NB4 (cell line): ENCODE measurements at places on chromosomes 1 and 21.

DNA sequence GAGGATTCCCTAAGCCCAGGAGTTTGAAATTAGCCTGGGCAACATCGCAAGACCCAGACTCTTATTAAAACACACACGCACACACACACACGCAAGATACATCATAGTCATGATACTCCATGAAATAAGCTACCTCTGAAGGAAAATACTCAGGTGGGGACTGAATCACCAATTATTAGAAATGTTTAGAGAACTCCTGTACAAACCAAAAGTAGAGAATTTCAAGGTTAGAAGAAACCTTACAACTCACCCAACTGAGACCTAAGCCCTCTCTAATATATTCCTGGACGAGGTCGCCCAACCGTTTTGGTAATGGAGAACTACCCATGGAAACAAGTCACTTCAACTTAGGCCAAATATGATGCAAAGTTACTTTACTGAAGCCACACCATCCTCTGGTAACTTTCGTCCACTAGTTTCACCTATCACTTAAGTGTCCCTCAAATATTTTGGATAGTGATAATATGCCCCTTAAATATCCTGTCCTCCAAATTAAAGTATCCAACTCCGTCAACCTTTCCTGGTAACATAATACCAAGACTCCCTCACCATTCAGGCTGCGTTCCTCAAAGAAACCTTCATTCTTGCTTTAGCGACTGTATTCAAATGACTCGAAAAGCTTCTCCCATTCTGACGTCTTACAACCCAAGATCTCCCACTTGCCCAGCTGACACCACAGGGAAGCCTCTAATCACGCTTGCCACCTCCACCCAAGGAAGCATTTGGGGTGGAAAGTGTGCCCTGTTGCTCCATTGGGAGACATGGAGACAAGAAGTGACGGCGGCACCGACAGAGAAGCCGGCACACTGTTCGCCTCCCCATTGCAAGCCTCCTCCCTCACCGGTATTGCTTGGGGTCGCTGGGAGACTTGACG is 856 bp downstream of the NRDC start:
- DNase-seq, result peak; percentile 52

DNA sequence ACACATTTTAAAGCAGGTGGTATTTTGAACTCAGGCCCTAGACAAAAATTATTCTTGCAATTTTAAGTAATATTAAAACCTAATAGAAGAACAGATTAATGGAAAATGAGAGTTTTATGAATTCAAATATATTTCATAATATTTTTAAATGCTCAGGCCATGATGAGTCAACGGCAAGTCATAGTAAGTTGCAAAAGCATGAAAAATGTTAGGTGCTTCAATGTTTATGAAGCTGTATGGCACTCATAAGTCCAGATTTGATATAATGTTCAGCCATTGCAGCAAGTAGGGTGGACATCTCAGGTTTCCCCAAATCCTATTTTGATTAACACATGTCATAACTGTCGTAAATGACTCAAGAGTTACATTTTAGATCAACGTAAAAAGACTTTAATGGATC is 112.6 kb downstream of the GRIK1 start:
- DNase-seq, result no peak

DNA sequence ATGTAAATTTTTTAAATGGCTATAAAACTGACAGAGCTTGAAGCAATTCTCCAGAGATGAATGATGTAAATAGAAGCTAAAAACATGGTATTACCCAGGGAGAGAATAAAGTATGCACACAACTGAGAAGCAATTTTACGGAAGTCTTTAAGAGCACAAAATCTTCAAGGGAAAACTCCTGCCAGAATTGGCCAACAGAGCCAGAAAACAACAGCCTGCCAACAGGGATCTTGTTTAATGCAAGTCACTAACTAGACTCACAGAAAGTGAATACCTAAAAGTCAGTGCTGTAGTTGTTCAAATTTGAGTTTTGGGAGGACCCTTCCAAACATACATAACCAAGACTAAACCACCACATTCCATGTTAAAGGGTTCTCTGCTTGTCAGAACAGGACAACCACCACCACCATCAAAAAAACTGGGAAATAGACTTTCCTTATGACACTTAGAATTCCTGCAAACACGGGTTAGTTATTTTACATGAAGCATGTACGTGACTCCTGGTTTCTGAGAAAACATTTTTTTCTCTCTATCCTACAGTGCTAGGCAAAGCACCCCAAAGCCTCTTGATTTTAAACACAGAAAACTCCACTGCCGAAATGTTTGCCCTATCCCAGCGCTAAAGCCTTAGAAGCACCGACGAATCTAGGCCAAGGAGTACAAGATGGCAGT is 1.6 kb downstream of the EPS15 start:
- DNase-seq, result peak; percentile 39

GRCh38 chr1:68375919-68376318 is 73.8 kb downstream of the RPE65 start:
- DNase-seq, result no peak

DNA sequence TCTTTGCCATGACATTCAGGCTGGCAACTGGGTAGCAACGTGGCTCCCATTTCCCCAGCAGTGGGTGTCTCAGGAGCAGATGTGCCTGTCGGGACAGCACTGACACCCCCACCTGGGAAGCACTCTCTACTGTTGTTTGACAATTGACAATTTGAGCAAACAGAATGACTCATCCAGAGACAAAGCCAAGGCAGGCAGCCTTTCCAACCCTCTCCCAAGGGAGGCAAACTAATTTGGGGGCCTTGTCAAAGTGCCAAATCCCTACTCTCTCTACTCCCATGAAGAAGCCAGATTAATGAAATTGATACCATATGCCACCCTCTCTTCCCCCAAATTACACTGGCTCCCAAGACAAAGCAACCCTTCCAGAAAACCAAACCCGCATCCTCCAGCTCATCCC is 65.6 kb downstream of the GRIK3 start:
- no peak for DNase-seq

- DNase-seq, result no peak
Observed at GRCh38 chr1:41880261-41880660, 38.5 kb downstream of the HIVEP3 start.

GRCh38 chr1:19229229-19229628 is 19.2 kb upstream of the UBR4 start:
- DNase-seq, result no peak

- DNase-seq, result no peak
Observed at GRCh38 chr1:246897302-246897701, 34.4 kb downstream of the AHCTF1 start.

DNA sequence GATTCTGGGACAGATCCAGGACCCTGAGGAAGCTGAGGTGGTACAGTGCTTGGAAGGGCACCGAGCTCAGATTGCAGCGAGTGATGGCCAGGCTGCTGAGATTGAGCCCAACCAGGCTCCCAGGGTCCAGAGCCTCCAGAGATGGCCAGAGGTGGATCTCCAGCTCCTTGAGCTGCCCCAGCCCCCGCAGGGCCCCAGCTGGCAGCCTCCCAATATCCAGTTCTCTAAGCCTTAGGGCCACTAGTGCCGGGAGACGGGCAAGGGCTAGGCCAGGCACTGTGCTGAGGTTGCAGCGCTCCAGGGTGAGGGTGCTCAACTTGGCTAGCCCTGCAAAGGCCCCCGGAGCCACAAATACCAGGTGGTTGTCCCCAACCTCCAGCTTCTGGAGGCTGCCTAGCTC is 3.4 kb downstream of the LINGO4 start:
- DNase-seq, result no peak

GRCh38 chr1:210236840-210237409 is 4.3 kb downstream of the SERTAD4 start:
- DNase-seq, result no peak

- peak; percentile 91 for DNase-seq
Observed at GRCh38 chr21:35924714-35925301, 135.5 kb downstream of the SETD4 start.

GRCh38 chr1:24027838-24028468 is 47.8 kb upstream of the SRSF10 start:
- peak; percentile 47 for DNase-seq

GRCh38 chr1:62271134-62271533 is 48.1 kb downstream of the KANK4 start:
- DNase-seq, result no peak

- peak; percentile 64 for DNase-seq
Observed at GRCh38 chr1:62131093-62131725, 63.4 kb upstream of the L1TD1 start.

- peak; percentile 50 for DNase-seq
Observed at GRCh38 chr1:192159014-192159413, 752 bp downstream of the RGS18 start.

DNA sequence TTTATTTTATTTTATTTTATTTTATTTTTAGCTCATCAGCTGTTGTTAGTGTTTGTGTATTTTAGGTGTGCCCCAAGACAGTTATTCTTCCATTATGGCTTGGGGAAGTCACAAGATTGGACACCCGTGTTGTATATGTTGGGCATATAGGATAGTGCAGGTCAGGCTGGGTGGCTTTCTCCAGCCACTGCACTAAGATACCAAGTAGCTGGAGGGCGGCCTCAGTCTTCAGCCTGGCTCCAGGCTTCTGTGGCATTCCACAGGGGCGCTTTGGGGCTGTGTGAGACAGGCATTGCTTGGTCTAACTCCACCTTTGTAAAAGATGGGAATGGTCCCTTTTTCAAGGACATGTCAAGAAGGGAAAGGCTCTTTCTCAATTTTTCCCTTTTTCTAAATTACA is 16.5 kb downstream of the RRP1B start:
- no peak for DNase-seq

GRCh38 chr21:32055305-32055704 is 182.5 kb downstream of the HUNK start:
- no peak for DNase-seq

- DNase-seq, result peak; percentile 46
Observed at GRCh38 chr1:55213151-55213884, 1.8 kb downstream of the USP24 start.

DNA sequence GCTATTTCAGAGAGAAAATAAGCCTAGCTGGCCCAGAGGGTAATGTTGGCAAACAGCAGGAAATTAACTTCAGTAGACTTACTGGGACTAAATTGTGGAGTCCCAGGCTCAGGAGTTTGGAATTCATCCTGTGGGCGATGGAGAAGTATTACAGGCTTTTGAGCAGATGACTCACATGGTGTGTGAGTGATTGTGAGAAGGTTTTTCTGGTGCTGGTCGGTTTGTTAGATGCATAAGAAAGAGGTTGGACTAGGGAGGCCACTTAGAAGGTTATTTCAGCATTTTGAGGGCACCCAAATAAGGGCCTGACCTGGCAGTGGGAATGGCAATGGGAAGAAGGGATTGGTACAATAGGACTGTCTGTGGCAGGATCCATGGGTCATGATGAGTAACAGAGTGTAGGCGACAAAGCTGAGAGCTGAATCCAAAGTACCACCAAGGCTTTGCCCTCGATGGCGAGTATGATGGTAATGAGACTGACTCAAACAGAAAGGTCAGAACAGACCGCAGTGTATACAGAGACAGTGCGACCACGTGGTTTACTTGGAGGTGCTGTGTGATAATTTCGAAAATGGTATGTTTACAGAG is 69.2 kb upstream of the KIF26B start:
- DNase-seq, result no peak

DNA sequence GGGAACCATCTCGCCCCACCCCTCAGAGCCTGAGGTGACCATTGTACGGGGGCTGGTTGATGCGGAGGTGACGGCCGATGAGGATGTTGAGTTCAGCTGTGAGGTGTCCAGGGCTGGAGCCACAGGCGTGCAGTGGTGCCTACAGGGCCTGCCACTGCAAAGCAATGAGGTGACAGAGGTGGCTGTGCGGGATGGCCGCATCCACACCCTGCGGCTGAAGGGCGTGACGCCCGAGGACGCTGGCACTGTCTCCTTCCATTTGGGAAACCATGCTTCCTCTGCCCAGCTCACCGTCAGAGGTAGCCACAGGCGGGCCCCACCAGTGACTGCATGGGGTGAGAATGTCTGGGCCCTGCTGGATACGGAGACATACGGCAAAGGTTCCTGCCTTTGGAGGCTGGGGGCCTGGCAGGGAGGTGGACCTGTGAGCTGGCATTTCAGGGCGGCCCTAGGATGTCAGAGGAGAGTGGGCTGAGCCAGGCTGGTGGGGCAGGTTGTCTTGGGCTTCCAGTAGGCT is 98.5 kb downstream of the TRIM11 start:
- DNase-seq, result no peak

DNA sequence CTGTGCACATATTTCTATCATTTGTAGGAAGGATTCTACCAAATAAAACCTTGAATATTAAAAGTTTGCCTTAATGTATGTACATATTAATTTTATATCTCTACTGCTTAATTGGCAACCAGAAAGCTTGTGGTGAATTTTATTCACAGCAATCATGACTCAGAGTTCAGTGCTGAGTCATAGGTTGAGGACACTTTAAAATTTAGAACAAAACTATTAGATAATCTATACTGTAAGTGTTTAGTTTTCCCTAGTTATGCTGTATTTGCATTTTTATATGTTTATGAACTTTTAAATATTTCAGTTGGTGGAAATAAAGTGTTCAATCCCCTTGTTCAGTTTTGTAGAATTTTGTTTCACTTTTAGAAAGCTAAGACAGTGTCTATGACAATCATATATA is 841.5 kb downstream of the KCNT2 start:
- no peak for DNase-seq

GRCh38 chr1:246434335-246434734 is 72.7 kb downstream of the SMYD3 start:
- no peak for DNase-seq

- DNase-seq, result no peak
Observed at GRCh38 chr1:29636936-29637335, 400.6 kb downstream of the PTPRU start.

DNA sequence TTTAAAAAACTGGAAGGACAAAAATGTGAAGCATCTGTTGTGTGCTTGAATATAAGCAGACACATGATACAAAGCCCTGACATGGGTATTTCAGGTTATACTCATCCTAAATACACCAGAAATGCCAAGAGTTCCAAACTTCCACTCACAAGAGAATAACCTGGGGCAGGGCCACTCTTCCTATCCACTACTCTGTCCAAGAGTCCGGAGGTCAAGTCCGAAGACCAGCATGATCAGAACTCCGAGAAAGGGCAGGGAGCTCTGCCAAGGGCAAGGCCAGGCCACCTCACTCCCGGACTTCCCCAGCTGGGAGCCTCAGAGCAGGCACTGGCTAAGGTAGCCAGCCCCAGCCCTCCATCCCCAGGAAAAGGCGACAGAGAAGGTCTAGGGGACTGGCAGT is 37.5 kb downstream of the HLCS start:
- DNase-seq, result no peak

DNA sequence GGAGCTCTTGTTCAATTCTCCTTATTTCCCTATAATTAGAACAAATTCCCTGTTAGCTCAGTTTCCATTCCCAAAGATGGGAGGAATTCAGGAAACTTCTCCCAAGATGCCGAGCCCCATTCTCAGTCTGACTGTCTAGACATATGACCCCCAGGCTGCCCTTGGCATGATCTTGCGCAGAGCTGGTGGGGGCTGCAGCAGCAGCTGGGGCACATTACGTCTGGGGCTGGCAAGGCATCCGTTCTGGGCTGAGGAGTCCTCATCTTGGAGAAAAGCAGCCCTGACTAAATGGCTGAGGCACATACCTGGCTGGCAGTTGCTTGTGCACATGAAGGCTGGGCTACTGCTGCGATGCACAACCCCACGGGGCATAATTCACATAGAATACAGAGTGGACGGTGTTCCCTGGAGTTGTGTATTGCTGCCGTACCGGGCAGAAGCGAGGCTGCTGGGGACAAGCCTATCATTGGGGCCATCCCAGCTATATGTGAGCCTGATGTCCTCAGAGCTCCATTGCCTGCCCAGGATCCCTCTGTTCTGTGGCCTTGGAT is 36.4 kb upstream of the TRABD2B start:
- no peak for DNase-seq

- DNase-seq, result no peak
Observed at GRCh38 chr1:218415726-218416125, 70.6 kb downstream of the TGFB2 start.

- DNase-seq, result no peak
Observed at GRCh38 chr1:231792634-231793033, 166.0 kb downstream of the DISC1 start.

GRCh38 chr1:202078241-202078640 is 44.5 kb upstream of the GPR37L1 start:
- no peak for DNase-seq
